ENCODE measurements at places on chromosomes 3 and 15.

DNA sequence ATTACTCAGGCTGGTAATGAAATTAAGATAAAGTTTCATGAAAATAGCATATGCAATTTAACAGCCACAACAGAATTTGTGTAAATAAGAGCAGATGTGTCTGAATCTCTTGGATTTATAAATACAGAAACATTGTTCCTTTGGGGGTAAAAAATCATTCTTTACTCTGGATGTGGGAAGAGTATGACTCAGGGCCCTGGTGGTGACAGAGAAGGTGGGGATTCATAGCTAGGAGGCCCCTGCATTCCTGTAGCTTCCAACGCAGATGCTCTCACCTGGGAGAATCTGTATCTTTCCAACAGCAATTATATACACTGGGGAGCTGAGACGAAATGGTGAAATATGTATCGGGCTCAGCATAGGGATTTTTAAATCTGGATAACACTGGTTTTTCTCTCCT lies 167.6 kb upstream of the CADPS start:
- DNase-seq: no peak

DNA sequence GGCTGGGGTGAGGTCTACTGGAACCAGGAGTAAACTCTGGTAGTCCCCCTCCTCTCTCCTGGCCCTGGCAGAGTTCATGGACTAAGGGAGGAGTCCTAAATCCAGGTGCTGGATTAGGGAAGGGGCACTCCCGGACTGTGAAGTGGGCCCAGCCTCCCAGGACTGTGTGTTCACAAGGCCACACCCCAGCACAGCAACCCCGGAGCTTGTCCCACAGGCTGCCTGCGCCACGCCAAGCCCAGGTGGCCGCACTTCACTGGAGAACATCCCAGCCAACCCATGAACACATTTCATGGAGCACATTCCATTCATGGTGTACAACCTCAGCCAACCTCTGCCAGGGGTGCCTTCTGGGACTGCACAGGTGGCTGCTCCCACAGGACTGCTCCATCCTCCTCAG lies 8.2 kb downstream of the ARPIN start:
- no peak for DNase-seq

GRCh38 chr15:39974656-39975230 lies 40.8 kb downstream of the EIF2AK4 start:
- DNase-seq: no peak

- peak; percentile 85 for DNase-seq
These were observed at the start of gene STAC for GRCh38 chr3:36380221-36381031. STAC (plus strand) TSS chr3:36380504; CDS start chr3:36380644, 140 bp downstream.

DNA sequence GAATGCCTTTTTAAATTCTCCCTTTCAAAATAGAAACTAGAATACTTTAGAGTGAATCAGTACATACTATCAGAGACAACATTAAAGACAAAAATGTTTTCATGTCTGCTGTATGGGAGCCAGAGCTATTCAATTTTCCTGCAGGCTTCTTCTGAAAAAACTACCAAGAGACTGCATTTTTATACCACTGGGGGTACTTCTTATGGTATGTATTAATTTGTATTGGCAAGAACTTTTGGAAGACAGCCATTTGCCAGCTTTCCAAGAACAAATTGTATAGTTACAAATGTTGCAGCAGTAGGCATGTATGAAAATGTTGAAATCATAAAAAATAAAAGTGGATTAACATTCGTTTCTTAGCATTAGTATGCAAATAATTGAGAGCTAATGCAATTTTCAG lies 1010.0 kb upstream of the CADM2 start:
- no peak for DNase-seq

GRCh38 chr15:98957655-98958054 lies 49.9 kb downstream of the PGPEP1L start:
- no peak for DNase-seq

- DNase-seq: no peak
These were observed 141.1 kb downstream of the PTPRG start for GRCh38 chr3:61702453-61702852.

DNA sequence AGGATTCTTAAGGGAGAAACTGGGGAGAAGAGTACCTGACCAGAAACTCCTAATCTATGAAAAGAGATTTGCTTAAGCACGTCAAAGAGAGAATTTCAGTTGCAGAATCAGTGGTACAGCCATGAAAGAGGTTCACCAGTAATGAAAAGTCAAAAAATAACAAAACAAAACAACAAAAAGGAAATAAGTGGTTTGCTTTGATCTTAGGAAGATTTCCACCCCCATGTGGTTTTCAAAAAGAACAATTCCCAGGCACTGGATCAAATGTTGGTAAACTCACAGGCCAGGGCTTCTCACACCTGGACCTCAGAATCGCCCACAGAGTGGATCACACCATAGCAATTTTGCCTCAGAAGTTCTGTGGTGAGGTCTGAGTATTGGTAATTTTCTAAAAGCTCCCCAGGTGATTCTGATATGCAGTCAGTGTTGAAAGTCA lies 67.5 kb downstream of the TMEM39A start:
- no peak for DNase-seq

DNA sequence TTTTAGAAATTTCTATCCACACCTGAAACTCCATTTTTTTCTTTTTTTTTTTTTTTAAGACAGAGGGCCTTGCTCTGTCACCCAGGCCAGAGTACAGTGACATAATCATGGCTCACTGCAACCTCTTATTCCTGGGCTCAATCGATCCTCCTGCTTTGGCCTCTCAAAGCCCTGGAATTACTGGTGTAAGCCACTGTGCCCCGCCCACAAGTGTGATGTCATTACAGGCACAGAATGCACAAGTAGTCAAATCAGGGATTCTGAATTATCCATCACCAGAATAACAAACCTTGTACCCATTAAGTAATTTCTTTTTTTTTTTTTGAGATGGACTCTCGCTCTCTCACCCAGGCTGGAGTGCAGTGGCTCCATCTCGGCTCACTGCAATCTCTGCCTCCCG lies 1.9 kb downstream of the UQCRC1 start:
- no peak for DNase-seq

- DNase-seq: peak; percentile 90
These were observed 983 bp upstream of the ALDH1A3 start for GRCh38 chr15:100878648-100879047.

GRCh38 chr15:73233623-73234022 lies 135.1 kb downstream of the HCN4 start:
- DNase-seq: no peak

- no peak for DNase-seq
These were observed 78.9 kb downstream of the FAM81A start for GRCh38 chr15:59516655-59517461.

DNA sequence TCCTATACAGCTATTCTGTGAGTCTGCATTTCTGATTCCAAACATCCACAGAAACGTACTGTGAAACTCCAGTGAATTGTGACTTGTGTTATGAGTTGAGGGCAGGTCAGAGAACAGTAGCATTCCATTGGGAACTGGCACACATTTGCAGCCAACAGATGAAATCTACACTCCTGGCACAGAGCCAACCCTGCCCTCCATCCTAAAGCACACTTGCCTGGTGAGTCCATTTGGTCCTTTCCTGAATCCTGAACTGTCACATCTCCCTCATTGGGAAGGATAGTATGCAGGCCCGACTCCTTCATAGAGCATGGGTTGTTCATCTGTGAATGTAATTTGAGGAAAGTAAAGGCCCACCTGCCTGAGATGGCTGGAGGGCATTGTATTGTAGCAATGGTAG lies 314.3 kb upstream of the RASGRP1 start:
- DNase-seq: no peak

DNA sequence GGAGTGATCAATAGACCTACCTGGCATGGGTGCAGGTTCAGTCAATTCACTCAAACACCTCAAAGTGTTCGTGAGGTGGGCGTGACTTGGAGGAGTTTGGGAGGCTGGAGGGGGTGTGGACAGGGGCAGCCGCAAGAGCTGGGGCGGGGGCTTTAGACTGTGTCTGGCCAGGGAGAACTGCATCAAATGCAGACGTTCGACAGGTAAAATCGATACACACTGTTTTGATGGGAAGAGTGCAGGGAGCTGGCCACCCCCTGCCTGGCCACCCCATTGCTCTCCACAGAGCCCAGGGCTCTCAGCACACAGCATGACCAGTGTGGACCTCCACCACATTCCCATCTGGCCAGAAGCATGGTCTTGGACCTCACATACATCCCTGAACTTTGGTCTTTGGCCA lies 412.1 kb downstream of the OCA2 start:
- no peak for DNase-seq

DNA sequence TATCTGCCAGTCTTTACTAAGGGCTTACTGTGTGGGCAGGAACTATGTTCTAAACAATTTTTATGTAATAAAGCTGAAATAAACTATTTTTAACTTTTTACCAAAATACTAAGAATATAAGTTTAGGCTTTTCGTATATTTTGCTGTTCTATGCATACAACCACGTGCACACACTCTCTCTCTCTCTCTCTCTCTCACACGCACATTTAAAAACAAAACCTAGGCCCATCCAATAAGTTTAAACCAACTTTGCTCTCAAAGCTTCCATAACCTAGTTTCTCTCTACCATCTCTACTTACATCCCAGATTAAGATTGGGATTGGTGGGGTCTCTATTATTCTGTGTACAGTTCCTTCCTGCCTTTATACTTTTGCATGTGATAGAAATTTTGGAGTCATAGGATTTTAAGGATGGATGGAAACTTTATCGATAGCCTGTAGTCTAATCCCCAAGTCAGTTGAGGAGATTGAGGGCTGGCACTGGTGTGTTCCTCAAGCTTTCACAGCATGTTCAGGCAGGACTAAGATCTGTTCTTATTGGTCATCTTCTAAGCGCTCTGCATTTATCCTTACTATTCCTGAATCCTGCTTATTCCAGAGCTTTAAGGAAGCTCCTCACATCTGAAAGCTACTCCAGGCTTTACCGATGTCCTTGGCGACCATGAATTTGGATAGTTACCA lies 1.8 kb downstream of the GPR171 start:
- no peak for DNase-seq

DNA sequence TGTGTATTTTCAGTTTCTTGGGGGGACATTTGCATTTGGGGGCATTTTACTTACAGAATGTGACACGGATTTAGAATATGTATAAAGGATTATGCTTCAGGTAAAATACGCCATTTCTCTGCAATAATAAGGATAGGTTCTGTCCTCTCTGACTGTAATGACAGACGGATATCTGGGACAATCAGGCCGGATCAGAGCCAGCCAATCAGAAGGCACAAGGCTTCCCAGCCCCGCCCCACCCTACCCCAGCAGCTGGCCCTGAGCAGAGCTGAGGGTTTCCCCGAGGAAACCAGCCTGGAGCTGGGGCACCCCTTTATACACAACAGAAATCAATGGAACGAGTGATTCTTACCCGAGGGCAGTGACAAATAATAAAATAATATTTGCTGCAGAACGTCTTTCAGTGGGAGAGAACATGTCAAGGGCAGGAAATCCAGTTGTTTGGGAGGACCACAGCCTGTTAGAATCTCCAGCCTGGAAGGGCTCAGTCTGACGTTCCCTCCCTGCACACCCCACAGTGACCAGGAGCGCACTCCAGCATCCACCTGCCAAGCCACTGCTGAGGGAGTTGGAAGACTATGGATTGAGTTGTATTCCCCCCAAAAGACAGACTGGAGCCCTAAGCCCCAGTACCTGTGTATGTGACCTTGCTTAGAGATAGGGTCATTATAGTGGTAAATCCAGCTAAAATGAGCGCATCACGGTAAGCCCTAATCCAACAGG lies 30.3 kb upstream of the SEC13 start:
- peak; percentile 54 for DNase-seq
